ENCODE measurements at places on chromosomes 2 and 18.

GRCh38 chr2:217182926-217183325 lies 323.1 kb upstream of the TNP1 start:
- DNase-seq, result no peak

DNA sequence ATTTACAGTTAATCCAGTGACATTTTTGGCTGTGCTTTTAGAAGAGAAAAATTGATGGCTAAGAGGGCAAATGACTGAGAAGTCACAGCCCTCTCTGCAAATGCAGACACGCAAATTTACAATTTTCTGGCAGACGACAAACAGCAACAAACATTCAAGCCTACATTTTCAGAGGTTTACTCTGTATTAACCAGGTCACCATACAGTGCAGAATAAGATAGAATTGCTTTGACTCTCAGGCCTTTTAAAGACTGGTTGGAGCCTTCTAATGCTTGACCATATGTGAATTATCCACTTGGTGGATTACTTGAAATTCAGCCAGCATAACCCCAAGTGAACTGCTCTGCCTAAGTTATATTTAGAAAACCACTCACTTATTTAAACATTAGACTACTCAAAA lies 280.9 kb upstream of the STON1 start:
- DNase-seq, result no peak

GRCh38 chr18:22115573-22115972 lies 53.8 kb upstream of the GATA6 start:
- no peak for DNase-seq

GRCh38 chr2:181146171-181146570 lies 165.8 kb downstream of the UBE2E3 start:
- no peak for DNase-seq

DNA sequence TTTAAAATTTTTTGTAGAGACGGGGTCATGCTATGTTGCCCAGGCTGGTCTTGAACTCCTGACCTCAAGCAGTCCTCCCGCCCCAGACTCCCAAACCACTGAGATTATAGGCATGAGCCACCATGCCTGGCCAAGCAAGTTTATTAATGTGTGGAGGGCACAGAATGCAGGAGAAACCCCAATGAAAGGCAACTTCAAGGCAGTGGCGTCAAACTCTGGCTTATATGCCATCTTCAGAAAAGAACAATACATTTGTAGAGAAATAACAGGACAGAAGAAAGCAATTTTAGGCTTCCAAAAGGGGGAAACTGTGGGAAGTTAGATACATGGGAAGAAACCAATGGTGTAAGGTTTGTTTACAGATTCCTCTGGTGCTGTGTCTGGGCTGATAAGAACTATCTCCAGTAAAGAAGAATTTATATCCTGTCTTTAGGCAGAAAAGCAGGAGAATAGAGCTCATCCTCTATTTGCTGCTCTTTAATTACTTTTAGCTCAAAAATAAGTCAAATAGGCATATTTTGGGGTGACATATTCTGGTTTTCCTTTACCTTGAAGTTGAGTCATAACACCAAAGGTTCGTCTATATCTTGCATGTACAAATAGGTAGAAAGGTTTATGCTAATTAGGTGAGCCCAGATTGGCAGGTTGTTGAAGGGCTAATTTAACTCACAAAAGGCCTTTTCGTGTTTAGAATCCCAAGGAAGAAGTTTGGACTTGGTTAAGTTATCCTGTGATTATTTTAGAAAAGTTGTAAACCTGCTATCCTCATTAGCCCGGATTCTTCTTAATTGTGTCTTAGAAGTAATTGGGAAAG lies 26.0 kb upstream of the TMEM214 start:
- no peak for DNase-seq

DNA sequence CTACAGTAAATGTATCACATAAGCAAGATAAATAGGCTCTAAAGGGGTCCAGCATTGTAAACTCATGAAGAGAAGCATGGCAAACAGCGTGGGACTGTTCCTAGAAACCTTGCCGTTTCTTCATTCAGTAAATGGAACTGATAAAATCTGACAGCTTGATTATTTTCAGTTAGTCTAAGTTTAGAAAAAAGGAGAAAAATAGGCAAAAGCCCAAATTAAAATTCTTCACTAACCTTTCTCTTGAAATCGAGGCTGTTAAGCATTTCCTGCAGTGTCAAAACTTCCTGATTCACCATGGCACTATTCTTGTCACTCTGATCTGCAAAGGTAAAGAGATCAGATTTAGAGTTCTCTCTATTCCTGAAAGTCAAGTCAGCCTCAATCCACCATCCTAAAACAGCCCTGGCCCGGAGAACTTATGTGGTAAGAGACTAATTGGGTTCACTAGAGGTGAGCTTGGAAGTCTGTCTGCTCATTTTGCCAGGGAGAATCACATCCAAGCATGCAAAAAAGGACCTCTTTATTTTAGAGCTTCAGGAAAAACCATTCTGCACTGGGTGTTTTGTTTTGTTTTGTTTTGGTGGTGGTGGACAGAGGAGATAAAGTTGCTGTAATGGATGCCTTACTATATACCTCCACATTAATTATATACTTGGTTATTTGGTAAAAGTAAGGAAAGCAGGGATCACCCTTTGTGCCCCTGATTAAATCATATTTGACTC lies 52.4 kb upstream of the STAT1 start:
- DNase-seq, result no peak

DNA sequence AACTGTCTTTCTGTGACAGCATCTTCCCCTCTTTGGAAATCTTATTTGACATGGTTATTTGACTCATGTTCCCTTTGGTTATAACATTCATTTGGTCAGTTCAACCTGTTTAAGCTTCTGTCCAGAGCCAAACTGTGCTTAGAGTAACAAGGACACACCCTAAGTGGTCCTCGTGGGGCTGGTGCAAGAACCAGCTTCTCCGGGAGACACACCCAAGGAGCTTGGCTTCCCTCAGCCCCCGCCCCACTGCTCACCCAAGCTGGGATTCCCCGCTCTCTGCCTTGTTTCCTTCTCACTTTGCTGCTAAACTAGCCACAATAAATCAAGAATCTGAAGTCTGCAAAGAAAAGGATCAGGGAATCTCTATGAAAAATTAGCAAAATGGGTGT lies 1.4 kb downstream of the SCYGR3 start:
- DNase-seq, result no peak

GRCh38 chr18:45197526-45197970 lies 417.7 kb upstream of the SLC14A2 start:
- DNase-seq, result no peak

GRCh38 chr2:151157000-151157735 lies 104.5 kb downstream of the RBM43 start:
- no peak for DNase-seq

DNA sequence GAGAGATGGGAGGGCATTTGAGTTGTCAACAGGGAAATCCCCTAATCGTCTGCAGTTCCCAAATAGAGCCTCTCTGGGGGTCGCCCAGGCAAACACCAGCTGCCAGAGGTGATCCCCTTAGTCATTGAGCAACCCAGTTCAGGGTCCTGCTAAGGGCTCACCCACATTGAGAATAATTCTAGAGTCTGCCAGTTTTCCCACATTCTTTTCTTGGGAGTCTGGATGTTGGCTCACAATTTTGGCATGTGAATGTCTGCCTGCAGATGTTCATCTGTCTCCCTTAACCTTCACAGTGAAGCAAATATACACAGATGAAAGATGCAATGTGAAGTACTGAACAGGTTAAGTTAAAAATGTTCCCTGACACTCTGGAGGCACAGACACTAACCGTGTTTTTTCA lies 11.4 kb upstream of the SMIM21 start:
- no peak for DNase-seq

GRCh38 chr2:230775737-230776136 lies 63.1 kb downstream of the CAB39 start:
- DNase-seq, result no peak

- DNase-seq, result no peak
Observed at GRCh38 chr18:38648179-38648578, 1082.6 kb upstream of the CELF4 start.

DNA sequence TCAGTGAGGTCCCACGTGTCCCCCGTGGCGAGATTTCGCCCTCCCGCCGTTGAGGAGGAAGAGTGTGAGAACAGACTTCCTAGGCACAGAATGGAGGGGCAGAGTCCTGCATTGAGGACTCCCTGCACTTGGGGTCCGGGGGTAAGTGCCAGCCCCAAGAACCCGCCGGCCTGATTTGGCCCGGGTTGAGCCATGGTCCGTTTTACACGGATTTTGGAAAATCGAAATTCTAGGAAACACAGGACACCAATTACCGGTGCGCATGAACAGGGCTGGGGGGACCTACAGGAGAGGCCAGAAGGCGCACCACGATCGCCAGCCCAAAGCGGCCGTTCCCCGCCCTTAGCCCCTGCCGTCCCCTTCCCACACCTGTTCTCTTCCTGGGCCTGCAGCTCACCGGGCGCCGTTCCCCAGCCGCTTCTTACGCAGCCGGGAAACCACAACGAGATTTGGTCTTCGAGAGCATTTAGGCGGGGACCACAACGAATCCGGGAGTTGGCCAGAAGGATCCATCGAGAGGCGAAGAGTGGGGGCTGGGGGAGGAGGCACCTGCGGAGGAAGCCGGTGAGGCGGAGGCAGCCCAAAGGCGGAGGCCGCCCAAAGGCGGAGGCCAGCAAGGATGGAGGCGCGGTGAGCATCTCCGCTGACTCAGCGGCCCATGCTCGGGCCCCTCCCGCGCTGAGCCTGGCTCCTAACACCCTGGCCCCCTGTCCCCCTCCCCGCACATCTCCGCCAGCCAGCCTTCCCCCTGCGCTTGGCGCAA lies 464 bp upstream of the TLX2 start:
- peak; percentile 19 for DNase-seq

GRCh38 chr2:7363906-7364305 lies 446.7 kb downstream of the RNF144A start:
- DNase-seq, result no peak

DNA sequence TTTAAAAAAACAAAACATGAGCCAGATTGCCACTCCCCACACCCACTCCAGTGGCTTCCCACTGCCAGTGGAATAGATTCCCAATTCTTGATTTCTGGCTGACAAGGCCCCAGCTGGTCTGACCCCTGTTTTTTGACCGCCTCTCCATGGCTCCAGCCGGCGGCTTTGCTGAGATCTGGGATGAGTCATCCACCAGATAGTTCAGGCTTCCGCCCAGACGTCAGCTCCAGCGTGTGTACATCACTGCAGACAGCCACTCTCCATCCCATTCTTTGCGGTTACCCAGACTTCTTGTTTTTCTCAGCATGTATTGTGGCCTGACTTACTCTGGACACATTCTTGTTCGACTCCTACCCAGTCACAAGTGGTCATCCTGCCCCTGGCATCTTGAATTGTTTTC lies 227.9 kb downstream of the GBX2 start:
- no peak for DNase-seq

DNA sequence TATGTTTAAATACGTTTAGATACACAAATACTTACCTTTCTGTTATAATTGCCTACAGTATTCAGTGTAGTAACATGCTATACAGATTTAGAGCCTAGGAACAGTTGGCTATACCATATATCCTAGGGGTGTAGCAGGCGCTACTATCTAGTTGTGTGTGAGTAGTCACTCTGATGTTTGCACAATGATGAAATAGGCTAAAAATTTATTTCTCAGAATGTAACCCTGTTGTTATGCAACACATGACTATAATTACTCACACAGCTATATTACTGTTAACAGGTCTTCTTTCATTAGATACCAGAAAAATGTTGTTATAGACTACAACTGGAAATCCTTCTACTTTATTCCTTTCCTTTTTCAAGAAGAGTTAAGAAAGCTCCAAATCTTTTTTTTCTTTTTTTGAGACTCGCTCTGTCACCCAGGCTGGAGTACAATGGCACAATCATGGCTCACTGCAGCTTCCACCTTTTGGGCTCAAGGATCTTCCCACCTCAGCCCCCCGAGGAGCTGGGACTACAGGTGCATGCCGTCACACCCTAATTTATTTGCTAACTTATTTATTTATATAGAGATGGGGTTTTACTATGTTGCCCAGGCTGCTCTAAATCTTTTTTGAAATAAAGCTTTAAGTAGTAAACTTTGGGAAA lies 48.5 kb downstream of the C2orf74 start:
- DNase-seq, result no peak

DNA sequence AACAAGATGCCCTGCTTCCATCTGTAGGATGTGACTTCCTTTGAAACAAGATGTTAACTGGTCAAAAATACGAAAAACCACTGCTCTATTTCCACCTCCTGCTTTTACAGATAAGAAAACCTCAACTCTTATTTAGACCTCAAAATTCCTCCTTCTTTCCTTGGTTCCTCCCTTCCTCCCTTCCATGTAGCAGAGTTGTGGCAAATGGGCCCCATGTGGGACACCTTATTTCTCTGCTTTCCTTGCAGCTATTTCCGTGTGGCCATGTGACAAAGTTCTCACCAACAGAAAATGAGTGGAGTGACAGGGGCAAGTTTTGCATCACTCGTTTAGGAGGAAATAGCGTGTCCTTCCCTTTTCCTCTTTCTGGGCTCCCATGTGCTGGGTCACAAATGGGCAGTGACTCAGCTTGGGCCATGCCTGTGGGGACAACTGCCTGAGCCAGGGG lies 69.4 kb upstream of the SMAD2 start:
- DNase-seq, result no peak

DNA sequence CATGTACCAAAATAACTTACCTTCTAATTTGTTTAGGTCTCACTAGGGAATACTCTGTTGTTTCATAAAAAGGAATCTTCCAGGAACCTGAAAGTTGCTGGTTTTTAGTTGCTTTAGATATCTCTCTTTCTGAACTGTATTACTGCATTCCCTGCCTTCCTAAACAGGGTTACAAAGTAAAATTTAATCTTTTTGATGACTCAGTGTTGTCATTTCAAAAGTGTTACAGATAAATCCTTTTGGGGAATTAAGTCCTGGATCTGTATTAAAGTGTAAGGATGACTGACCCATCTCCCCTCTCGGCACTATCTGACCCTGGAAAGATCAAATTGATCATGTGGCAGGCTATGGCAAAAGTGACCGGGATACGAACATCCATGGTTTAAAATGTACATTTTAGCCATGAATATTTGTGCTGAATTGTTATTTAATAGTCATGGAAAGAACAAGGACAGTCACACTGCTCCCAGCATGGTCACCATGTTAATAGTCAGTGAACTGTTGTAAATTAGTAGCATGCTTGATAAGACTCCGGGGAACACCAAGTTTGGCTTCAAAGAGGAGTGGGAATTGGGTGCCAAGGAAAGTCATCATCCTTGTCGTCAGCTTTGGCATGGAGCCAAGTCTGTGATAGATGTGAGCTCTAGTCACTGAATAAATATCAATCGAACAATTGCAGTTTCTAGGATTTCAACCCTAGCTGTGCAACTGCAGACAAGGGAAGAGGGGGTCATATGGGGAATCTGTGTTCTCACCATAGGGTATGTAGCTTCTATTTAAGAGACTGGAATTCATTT lies 4.2 kb downstream of the PLEKHA3 start:
- peak; percentile 48 for DNase-seq
